ENCODE measurements at places on chromosomes 7 and 10.
A peak's percentile ranks its signal among the peaks of the same experiment; 100 is the strongest.

GRCh38 chr10:127148066-127148932 is 48.1 kb downstream of the INSYN2A start:
- ATAC-seq = no peak

DNA sequence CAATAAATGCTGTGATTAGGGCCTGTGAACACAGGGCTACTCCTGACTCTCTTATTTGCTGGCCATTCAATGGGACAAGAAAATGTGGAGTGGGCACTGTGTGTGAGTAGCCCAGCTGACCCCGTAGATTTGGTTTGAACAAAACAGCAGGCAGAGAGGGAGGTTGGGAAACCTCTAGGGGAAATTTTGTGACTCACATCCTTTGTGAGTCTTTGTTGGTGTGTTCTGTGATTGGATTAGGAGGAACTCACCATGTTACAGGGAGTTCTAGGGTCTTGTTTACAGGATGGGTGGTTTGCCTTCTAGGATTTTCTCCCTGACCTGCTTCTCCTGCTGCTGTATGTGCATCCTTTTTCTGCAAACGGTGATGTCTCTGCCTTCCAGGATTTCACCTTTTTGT is 128.3 kb upstream of the MKI67 start:
- no peak for ATAC-seq

GRCh38 chr7:70571961-70572360 is 560.0 kb upstream of the GALNT17 start:
- ATAC-seq = no peak

DNA sequence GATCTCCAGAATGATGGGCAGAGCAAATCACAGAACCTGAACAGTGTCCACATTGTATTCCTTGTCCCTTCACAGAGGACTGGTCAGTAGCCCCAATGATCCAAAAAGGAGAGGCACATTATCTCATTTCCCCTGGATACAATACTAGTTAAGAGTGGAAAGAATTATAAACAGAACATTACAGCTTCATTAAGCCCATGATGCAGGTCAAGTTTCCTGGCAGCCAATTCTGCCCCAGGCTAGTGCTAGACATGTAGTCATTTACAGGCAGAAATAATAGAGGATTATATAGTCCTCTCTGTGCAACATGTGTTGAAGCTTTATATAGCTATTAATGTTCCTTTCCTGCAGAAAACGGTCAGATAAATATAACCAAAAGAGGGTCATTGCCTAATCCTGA is 124.3 kb upstream of the WNT16 start:
- ATAC-seq = no peak

GRCh38 chr7:87328281-87328680 is 17.2 kb upstream of the CROT start:
- no peak for ATAC-seq

DNA sequence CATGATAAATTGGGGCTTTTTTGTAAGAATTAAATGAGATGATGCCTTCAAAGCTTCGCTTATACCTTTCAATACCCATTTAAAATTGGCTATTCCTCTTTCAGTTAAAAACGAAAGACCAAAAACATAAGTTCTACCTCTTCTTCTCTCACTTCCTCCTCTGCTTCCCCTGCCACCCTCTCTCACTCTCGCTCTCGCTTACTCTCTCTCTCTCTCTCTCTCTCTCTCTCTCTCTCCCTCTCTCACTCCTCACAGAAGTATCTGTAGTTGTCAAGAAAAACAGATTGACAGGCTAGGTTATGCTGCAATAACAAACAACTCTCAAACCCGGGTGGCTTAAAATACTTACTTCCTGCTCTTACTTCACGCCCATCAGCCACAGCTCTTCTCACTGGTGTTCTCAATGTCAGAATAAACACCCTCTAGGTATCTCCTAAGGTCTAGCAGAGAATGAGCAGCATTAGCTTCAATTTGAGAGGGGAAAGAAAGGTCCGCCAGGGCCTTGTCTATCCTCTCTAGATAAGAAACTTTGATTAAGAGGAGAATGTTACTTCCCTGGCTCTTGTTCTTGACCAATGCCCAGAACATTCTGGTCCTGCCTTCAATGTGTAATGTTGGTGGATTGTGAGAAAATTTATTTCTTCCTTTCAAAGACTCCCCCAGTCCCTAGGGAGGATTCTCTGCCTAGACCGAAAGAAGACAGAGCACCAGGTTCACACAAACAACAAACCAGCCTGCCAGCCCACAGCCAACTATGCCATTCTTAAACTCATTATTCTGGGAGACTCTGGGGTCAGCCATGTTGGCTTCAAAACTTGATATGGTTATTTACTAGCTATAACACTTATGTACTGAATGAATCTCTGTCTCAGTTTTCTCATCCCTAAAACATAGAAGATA is 1028.7 kb downstream of the XPNPEP1 start:
- no peak for ATAC-seq

DNA sequence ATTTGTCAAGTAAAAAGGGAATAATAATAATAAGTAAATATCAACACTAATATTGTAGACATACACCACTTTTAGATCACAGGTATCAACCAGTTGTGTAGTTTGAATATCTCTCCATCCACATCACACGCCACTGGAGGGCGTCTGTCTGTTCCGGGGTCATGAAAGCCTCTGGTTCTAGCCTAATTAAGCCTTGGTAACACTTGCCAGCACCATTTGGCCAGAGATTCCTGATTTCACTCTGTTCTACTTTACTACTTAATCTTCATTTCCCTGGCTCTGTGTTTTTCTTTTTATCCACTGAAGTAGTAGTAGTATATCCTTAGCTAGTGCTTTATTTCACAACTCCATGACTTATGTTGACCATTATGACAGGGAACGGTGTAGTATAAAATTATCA is 285.6 kb upstream of the POM121L12 start:
- ATAC-seq = no peak

DNA sequence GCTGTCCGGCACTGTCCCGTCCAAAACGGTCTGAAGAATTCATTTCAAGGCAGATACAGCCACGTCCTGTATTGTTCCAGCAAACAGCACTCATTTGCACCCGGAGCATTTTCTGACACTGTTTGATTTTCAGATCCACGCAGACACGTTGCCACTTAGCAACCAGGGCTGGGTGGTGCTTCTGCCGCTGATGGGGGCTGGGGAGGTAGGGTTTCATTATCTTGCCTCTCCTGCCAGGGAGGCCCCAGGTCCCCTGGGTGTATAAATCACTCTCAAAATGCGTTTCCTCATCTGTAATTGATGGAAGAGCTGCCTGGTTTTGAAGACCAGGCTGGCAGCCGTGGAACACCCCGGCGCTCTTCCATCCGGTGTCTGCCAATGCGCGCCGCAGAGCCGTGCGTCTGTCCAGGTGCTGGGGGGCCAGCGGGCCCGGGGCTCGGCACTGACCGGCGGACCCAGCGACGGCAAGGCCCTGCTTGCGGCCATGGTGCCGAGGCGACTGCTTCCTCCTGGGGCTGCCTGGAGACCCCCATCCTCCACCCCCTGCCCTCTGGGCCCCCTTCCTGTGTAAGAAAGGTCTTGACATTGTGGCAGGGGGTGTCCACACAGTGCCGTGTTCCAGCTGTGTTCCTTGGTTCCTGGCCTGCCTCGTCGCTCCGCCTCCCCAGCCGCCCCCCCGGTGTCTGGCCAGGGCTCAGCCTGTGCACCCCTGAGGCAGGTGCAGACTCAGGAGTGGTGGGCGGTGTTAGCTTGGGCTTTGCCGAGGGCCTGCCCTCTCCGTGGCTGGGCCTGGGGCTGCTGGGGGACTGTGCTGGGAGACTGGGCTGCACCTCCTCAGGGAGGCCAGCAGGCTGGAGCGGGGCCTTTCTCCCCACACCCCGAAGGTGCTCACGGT is 16.6 kb downstream of the ADGRA1 start:
- ATAC-seq = no peak

GRCh38 chr7:110918949-110919548 is 171.9 kb upstream of the LRRN3 start:
- peak; percentile 55 for ATAC-seq

All from activated CD4-positive, CD25-positive, alpha-beta regulatory T cell treated with anti-CD3 and anti-CD28 coated beads, Interleukin-2, amount 50 U/mL, for 24 hours (primary cell).